ENCODE measurements at places on chromosomes 1 and 21. TPM values are rescaled to one million over a fixed set of nuclear protein-coding genes. Genes with fewer than 3 reads are reported as not detected.

GRCh38 chr1:70387507-70387906 is 23.6 kb upstream of the CTH start:
- H3K36me3 ChIP-seq: no peaks in the 10 kb centered on the region
- H3K27me3 ChIP-seq: no peaks in the 10 kb centered on the region
- DNase-seq: no peak
- H3K4me1 ChIP-seq: no peaks in the 10 kb centered on the region
- no peak overlapping the region for H3K4me3 ChIP-seq
- H3K27ac ChIP-seq: no peak overlapping the region

TAS1R1 gene
- total RNA-seq: 0.51 TPM

SEC16B gene
- total RNA-seq: 1.3 TPM

DNA sequence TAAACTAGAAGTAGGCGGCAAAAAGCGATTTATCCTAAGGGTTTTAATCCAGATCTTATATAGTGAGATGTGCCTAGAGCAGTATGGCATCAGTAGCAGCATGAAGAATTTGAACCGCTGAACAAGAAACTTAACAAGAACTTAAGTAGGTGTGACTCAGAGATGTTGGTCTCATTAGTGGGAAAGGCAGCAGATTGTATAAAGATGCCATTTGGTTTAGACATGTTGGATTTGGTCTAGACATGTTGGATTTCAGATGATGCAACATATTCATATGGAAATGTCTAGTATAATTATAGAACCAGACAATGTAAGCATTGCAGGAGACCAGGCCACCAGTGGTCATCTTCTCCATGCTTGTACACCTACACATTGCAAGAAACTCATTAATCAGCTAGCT is 42.1 kb upstream of the ZP4 start:
- H3K4me3 ChIP-seq: no peak overlapping the region
- H3K36me3 ChIP-seq: no peaks in the 10 kb centered on the region
- no peaks in the 10 kb centered on the region for H3K4me1 ChIP-seq
- DNase-seq: no peak
- no peaks in the 10 kb centered on the region for H3K27me3 ChIP-seq

DNA sequence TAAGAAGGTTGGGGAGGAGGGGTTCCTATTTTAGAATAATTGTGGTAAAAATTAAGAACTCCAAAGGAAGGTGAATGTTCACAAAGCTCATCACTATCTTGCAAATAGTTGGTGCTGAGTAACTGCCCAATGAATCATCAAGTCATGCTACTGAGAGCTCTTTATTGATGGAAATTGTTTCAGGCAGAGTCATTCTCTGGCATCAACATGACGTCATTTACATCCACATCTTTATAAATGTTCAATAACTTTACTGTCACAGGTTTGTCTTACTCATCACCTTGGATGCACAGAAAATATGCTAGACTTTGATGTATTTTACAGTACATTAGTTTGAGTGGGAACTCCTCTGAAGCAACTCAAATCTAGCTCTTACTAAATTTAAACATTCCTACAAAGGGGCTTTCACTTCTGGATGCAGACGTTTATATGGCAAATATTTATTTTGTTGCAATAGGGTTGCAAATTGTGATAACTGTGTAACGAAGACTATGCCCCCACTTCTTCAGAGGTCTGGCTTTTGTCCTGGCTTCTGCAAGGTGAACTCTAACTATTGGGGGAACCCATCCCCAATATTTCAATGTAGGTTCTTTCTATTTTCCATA is 273.7 kb upstream of the AJAP1 start:
- no peaks in the 10 kb centered on the region for H3K27me3 ChIP-seq
- H3K36me3 ChIP-seq: no peaks in the 10 kb centered on the region
- no peak for DNase-seq
